ENCODE measurements at places on chromosomes 3 and 15.
A peak's percentile ranks its signal among the peaks of the same experiment; 100 is the strongest.

GRCh38 chr15:83108266-83109219 is 1.1 kb downstream of the TM6SF1 start:
- peak; percentile 96 for DNase-seq

DNA sequence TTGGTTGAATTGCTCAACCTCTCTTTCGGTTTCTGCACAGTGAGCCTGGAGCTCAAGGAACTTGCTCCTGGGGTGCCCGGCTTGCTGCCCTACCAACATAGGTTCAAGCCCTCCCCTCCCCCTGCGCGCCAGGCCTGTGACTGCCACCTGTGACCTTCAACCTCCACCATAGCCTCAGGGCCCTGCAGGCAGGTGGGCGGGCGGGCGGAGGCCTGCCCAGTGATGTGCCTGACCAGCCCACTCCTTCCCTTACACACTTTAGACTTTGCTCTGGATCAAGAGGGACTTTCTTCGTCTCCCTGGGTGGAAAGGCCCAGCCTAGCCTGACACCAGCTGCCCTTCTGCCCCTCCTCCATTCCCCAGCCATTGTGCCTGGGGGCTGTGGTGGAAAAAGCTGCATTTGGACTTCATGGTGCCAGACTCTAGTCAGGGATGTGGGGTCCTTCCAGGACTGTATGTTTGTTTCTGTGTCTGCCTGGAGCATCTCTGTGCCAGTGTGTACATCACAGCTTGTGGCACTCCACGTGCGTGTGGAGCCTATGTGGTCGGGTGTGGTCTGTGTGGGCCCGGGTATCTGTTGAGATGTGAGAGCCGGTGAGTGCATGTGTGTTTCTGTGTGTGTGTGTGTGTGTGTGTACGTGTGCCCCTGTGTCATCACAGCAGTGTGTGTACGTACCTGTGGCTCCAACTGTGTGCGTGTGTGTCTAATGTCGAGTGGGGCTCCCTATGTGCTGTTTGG is 9.5 kb downstream of the PRKCD start:
- DNase-seq: peak; percentile 84

DNA sequence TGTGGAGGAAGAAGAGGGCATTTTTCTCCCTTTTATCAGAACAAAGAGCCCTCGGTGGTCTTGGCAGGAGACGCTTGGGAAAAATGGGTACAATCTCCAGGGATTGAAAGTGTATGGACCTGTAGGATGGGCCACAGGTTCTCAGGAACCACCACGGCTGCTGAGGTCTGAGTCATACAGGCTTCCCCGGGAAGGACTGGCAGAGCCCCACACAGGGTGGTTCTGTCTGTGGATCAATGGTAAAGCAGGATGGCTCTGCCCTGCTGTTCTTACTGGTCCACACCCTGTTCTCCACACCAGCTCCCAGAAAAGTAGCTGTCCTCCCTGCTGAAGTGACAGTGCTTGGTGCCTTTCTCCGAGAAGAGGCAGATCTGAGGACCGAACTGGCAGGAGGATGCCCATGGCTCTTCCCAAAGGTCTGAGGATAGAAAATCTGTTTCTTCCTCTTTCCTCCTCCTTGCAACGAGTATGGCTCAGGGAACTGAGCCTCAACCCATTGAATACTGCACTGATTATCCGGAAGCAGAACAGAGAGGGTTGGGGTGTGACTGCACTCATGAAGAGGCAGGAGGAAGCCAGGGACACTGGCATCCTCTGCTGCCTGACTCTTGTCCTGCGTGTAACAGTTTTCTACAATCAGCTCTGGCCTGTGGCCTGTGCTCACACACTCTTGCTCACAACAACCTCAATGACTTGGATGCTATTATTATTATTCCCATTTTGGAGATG is 39.0 kb downstream of the KIF9 start:
- DNase-seq: no peak

GRCh38 chr3:139832998-139833397 is 102.0 kb upstream of the CLSTN2 start:
- DNase-seq: no peak

DNA sequence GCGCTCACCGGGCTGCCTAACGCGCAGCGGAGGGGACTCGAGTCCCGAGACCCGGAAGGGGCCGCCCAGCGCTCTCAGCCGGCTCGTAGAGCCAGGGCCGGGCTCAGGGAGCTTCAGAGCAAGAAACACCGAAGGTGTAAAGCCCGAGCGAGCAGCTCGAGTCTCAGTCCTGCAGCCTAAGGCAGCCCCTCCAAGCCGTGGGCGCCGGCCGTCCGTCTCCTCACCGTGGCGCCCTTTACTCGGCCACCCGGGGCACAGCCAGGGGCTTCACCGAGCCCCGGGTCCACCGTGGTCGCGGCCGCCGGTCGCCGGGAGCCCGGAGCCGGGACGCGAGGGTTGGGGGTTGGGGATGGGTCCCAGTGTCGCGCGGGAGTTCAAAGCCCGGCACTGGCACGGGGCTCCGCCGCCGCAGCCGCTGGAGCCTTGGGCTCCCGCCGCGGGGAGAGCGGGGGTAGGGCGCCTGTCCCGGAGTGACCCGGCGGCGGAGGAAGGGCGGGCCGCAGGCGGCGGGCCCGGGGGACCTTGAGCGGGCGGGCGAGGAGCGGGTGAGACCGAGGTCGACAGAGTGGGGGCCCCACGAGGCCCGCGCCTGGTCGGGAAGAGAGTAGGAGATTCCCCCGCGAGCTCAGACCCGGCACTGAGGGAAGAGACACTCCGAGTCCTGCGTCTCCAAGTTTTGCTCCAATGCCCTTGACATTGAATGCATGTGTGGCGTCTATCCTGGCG is 26.9 kb upstream of the THRB start:
- DNase-seq: peak; percentile 87

- no peak for DNase-seq
These were observed 37.8 kb upstream of the FOXB1 start for GRCh38 chr15:59966262-59966661.

DNA sequence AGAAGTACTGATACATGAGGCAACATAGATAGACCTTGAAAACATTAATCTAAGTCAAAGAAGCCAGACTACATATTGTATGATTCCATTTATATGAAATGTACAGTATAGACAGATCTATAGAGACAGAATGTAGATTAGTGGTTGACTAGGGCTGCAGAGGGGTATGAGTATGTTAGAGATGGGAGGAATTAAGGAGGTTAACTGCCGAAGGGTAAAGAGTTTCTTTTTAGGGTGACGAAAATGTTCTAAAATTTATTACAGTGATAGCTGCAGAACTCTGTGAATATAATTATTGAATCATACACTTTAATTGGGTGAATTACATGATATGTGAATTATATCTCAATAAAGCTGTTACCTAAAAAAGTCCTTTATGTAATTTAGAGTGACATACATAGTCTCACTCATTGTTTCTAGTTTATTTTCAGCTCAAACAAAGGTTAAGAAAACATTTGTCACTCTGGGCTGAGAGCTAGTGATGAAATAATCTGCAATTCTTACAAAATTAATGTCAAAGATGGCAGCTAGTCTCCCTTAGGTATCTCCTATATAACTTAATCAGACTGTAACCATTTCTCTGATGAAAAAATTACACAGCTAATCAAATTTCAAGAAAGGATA is 61.4 kb downstream of the DENND4A start:
- peak; percentile 5 for DNase-seq

- no peak for DNase-seq
These were observed 42.0 kb upstream of the CGNL1 start for GRCh38 chr15:57334257-57334656.

GRCh38 chr3:14397531-14397930 is 4.9 kb upstream of the SLC6A6 start:
- DNase-seq: peak; percentile 72

- DNase-seq: no peak
These were observed 144.9 kb downstream of the MEGF11 start for GRCh38 chr15:66108483-66109265.

- no peak for DNase-seq
These were observed 30.5 kb downstream of the FAH start for GRCh38 chr15:80183306-80183705.

DNA sequence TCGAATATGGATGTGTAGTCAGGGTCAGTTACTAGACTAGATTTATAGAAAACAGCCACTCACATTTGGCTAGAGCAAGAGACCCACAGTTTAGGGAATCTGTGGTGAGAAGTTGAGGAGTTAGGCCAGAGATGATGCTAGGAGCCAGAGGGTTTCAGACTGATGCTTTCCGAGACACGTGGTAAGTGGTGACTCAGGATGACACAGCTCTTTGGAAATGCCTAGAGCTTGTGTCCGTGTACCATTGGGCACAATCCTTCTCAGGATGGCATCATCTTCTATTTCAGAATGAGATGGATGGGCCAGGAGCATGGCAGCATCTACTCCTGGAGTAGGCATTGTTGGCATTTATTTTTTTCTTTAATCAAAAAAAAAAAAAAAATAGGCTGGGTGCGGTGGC is 28.5 kb downstream of the PTPRG start:
- no peak for DNase-seq

DNA sequence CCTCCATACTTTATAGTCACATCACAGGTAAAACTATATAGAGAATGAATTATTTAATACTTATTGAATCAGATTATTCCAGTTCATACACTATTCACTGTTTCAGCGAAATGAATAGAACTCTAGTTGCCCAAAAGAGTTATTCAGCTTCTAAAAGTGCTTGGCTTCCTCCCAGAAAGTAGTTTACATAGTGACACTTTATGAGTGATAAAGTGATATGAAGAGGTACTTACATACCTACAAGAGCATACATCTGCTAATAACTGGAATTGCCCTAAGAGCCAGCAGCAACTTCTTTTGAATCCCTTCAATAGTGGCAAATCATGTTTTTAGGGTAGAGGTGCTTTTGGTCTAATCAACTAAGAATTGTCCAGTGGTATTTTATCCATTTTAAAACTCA is 635.1 kb upstream of the AGTR1 start:
- DNase-seq: no peak

DNA sequence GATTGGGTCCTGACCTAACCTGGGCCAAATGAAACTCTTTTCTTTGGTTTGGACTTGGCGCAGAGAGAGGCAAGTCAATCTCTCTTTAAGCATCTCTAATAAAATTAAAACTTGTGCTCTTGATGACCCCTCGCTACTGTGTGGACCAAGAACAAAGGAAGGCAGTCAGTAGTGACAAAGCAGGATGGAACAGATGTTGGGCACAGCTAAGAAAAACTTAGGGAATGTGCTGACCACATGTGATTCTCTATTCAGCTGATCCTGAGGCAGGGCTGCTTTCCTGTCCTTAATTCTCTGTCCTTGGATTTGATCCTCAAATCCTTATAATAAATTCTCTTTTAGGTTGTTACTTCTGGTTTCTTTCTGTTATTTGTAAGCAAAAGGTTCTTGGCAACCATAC is 259.9 kb downstream of the ZIC1 start:
- no peak for DNase-seq

GRCh38 chr15:89775815-89776214 is 317 bp upstream of the MESP2 start:
- DNase-seq: no peak

DNA sequence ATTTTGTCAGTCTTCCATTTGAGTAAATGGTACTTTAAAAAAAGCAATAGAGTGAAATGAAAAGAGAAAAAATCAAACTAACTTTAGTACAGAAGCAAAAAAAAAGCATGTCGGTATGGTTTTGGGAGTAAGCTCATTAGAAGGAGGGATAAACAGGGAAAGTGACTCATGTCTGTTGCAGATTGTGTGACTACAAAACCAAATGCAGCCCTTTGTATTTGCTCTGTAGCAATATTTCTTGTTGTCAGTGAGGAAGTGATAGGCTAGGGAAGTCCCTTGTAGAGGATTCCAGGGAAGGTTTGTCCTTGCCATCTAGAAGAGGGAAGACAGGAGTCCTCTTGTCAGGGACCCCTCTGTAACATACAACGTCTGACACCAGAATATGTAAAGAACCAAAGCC is 150.5 kb upstream of the POU1F1 start:
- no peak for DNase-seq

GRCh38 chr15:72934921-72935320 is 117.3 kb upstream of the NEO1 start:
- no peak for DNase-seq

- no peak for DNase-seq
These were observed 106.6 kb downstream of the B3GALNT1 start for GRCh38 chr3:160998581-160998980.

- DNase-seq: no peak
These were observed 34.0 kb upstream of the GK5 start for GRCh38 chr3:142259359-142259758.

DNA sequence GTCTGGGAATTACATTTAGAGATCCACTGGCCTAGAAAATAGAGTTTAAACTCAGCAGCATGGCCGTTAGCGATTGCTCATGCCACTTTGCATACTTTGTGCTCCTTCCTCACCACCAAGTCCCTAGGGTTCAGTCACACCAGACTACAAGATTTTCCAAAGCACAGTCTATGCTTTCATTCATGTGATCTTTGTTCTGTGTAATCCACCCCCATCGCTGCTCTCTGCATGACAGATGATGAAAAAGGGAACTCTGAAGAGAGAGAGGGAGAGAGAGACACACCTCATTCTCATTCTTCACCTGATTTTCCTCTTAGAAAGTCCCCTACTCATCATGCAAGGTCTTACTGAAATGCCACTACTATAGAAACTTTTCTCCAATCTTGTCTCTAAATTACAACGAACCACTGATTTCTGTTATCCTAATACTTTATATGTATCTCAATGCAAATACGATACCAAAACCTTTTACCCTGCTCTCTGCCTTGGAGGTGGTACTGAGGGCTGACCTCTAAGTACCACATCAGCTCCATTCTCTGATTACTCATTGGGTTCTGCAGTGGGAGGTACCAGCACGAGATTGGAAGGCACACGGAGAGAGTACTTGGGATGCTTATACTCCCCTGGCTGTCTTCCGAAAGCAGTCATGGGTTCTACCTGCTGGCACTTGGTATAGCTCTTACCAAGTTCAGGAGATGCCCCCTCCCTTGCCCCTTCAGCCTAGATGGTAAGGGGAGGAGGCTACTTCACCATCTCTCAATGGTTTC is 1.1 kb upstream of the PARP15 start:
- peak; percentile 26 for DNase-seq

DNA sequence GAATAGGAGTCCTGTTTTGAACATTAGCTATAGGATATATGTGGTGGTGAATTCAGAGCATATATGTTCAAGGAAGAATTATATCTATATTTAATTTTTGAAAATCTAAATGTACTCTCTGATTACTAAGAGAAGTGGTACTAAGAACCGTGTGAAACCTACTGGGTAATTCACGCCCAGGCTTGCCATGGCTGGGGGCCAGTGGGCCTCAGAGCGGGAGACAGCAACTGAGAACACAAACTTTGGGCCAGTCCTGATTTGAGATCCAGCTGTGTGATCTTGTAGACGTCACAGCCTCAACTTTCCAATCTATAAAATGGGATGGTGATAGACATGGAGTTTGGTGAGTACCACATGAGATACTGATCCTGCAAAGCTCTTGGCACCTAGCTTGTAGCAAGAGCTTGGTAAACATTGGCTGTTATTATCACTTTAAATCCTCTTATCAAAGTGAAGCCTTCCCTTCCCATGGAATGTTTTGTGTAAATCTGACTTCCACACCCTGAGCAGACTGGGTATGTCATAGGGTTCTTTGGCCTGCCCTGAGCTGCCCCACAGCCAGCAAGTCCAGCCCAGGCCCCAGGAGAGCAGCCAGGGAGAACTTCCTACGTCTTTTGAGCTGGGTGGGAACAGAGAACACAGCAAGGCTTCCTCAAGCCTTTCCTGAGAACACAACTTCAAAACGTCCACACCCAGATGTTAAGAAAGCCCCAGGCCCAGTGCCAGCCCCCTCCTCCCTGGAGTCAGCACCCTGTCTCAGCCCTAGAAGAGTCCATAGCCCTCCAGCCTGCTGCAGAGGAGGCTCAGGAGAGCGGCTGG is 8.2 kb upstream of the PAQR5 start:
- no peak for DNase-seq
